Stimulated activated CD4-positive, alpha-beta T cell treated with anti-CD3 and anti-CD28 coated beads, Interleukin-1b, Interleukin-23, amount 100 ng/mL, for 1 hour (primary cell): ENCODE measurements at places on chromosomes 6 and 20.

DNA sequence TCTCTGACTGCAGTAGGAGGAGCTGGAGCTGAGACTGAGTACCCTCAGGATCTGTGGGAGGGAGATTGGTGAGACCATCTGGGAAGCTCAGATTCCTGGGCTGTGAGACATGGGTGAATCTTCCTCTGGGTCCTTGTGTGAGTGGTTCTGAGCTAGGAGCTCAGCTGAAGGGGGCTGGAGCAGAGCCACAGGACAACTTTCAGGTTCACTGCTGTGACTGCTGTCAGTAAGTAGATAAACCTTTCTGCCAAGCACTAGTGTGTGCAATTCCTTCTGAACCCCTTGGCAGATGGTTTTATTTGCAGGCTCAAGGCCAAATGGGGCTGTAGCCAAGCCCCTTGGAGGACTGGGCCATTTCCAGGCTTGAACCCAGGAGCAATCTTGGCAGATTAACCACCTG is 49.6 kb upstream of the SNAP91 start:
- no peak for DNase-seq

DNA sequence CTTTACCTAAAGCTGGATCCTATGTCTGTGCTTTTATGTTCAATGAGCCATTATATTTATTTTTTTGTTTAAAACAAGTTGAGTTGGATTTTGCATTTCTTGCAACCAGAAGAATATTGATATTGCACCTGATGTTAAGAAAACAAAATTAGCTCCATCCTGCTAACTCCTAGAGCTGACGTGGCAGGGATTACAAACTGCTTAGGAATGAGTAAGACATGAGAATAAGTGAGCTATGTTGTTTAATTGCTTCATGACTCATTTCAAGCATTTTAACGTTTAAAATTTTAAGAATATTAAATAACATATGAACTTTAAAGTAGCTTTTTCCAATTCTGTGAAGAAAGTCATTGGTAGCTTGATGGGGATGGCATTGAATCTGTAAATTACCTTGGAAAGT is 663.5 kb downstream of the EPM2A start:
- no peak for DNase-seq

DNA sequence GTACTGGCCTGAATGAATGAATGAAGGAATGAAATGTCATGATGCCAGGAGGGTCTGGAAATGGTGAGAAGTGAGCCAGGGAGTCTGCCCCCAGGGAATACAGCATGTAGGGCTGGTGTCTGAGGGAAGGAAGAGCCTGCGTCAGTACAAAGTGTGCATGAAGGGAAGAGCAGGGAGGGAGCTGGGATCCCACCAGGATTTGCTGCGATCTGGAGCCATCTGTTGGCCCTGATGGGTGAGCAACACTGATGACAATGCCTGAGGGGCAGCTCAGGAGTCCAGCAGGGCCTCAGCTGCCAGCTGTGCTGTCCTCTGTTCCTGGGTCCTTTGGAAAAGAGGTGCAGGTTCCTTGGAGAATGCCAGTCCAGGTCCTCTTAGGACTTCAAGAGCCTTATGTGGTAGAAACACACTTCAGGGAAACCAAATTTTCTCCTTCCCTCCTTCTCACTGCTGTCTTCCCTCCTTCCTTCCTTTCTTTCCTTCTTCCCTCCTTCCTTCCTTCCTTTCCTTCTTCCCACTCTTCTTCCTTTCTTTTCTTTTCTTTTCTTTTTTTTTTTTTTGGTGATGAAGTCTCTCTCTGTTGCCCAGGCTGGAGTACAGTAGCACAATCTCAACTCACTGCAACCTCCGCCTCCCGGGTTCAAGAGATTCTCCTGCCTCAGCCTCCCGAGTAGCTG is 11.5 kb downstream of the BPI start:
- DNase-seq, result no peak

- DNase-seq, result no peak
Measured at GRCh38 chr6:120604510-120604909, 729.8 kb downstream of the TBC1D32 start.

DNA sequence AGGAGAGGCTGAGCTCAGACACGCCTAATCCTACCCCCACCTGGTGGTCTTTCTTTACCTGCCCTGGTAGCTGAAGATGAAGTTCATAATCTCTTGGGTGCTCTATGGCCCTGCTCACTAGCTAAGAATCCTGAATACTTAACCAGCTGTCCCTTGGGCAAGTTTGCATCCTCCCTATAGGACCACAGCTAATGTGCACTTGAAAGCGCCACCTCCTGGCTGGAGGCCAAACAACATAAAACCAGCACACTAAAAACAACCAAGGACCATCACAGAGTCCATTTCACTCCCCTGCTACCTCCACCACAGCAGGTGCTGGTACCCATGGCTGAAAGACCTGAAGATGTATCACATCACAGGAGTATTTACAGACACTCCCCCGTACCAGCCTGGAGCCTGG is 155.5 kb upstream of the SLC24A3 start:
- DNase-seq, result no peak

GRCh38 chr6:11364971-11365397 is 132.5 kb upstream of the NEDD9 start:
- DNase-seq, result no peak

DNA sequence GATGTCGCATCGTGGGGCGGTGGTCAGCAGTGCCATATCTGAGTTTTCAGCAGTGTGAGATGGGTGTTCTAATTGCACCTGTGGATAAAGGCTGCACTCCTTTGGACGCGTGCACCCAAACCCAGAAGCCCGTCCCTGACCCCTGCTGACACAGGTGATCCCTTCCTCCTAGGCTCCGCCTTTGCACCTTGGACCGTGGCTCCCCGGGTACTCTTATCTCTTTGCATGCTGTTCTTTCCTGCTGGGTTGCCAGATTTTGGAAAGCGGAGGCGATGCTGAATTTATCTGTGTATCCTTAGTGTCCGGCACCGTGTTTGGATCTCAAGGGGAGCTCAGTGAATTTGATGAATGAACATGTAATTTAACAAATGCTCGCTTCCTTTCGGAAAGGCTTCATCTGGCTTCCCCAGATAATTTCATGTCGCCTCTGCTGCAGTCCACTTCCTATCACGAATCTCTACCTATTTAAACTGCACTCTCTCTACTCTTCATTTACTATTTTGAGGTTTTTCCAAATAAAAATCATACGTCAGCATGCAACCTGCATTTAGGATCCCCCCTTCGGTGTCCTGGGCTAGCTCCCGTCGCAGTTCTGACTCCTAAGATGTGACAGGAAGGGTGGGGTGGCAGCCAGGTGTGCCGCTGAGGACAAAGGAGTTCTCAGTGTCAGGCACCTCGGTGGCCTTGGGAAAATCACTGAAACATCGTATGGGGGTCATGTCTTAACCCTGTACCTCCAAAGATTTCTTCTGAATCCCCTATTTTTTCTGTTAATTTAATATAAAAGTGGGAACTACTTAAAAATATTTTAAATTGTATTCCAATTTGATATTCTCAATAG is 753 bp upstream of the PERP start:
- DNase-seq, result no peak

- DNase-seq, result no peak
Measured at GRCh38 chr6:11412011-11412424, 125.5 kb upstream of the TMEM170B start.

DNA sequence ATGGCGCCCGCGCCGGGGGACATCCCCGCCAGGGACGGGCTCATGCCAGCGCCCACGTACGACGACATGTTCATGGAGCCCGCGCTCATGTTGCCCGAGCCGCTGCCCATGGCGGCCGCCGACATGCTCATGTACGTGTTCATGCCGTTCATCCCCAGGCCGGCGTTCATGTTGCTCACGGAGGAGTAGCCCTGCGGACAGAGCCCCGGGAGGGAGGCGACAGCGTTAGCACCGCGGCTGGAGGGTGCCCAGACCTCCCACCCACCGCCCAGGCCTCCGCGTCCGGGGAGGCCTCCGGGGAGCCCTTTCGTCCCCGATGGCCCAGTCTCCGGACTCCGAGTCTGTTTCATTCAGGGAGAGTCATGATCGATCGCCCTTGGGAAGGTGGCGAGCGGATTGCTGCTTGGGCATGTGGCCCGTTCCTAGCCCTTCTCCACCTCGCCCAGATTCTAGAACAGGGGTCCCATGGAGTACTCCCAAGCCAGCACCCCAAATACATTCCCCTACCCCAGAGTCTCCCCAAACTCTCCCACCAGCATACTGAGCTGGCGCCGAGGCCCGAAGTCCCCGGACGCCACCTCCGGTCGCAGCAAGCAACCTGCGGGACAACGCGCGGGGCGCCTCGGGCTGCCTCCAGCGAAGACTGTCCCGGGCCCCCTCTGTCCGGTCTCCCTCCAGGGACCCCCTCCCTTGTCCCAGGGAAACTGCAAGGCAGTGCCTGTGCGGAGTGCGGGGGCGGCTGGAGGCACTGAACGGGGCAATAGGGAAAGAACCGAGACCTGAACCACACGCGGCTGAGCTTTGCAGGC is 1.2 kb downstream of the FOXA2 start:
- no peak for DNase-seq

DNA sequence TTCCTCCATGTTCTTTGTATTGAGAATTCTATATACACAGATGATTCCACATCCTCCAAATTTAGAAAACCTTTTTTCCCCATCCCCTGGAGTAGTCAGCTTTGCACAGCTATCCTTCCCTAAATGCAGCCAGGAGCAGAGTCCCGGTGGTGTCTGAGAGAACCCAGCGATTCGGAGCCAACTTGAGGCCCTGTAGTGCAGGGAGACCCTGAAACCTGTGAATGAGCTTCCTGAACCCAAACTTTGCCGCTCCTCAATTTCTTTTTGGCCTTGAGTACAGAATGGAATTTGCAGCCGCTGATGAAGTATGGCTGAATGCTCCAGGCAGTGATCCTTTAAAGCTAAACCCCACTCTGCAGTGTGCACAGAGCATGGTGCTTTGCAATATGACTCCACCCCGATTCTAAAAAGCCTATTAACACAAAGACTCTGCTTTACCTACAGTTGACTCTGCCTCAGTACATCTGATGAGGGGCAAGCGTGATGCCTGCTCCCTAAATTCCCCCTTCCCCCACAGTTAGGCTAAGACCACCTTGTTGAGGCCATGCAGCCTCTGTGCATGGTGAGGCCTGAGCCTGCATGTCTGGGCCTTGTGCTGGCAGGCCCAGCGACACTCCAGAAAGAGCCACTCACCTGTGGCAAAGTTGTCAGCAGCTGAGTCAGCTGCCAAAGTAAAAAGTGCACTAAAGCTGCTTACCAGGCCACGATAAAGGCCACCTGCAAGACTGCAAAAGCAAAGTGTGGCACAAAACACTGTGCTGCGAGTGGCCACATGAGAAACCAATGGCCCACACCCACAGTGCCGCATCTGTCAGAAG is 82.1 kb downstream of the PLEKHG1 start:
- no peak for DNase-seq

DNA sequence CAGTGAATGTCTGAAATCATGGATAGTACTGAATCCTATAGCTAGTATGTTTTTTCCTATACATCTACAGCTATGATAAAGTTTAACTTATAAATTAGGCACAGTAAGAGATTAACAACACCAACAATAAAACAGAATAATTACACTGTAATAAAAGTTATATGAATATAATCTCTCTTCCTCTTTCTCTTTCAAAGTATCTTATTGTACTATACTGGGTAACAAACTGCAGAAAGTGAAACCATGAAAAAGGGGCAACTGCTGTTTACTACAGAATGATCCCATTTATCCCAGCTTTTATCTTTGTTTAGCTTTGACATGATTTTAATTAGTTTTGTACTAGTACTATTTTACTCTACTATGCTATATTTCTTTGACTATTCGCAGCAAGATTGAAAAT is 25.8 kb downstream of the ESF1 start:
- DNase-seq, result no peak

- DNase-seq, result no peak
Measured at GRCh38 chr20:38098952-38099351, 65.4 kb downstream of the RPRD1B start.

- no peak for DNase-seq
Measured at GRCh38 chr6:137259349-137259748, 40.2 kb upstream of the IFNGR1 start.

- no peak for DNase-seq
Measured at GRCh38 chr6:775863-776262, 82.9 kb upstream of the EXOC2 start.

- DNase-seq, result no peak
Measured at GRCh38 chr6:84416043-84416657, 188.7 kb upstream of the CEP162 start.

DNA sequence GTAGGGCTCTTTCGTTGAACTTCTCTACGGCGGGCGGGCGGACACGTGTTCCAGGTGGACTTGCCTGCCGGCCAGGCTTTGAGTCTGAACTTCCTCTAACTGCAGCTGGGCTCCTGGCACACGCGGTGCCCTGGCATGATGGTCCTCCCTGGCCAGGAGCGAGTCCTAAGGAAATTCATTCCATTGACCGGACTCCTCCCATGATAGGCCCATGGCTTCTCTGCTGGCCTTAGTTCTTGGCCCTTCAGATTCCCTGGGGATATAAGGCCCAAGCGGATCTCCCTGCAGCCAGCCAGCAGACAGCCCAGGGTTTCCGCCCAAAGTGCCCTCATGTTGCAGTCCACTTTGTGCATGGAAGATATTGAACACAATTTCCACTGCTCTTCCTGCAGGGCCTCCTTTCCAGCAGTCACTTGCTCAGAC is 39.4 kb downstream of the TBC1D7 start:
- DNase-seq, result no peak

- DNase-seq, result no peak
Measured at GRCh38 chr6:42385339-42385738, 66.4 kb downstream of the TRERF1 start.

DNA sequence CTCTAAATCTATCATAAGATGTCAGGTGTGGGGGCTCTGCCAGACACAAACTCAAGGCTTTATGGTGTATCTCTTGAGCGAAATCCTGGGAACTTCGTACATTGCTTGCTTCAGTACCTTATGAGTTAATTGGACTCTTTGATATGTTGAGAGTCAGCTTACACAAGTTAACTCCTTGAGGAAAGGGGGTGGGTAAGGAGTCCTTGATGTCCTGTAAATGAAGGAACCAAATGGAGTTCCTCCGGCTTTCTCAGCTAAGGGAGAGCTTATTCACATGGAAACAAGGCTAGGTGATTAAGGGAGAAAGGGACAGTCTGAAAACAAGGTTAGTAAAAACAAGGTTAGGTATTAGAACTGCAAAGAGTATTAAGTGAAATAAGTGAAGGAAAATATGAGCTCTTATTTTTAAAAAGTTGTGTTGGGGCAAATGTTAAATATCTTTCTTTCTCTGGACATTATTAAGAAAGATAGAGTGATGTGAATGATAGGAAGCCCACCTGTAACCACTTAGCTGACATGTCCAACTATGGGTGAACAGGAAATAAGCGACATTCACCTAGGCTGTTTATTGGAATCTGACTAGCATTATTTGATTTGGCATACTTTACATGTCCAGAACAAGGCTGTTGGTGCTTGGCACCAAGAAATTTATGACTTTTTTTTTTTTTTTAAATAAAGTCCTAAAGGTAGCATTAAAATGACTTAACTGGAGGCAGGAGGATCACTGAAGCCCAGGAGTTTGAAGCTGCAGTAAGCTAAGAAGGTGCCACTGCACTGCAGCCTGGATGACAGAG is 26.5 kb downstream of the GTF2H5 start:
- DNase-seq, result no peak

- no peak for DNase-seq
Measured at GRCh38 chr6:14671261-14671681, 553.7 kb downstream of the CD83 start.
